Activated effector memory CD4-positive, alpha-beta T cell treated with Interleukin-2 at 50 U/mL for 16 hours (primary cell): ENCODE measurements at places on chromosomes 3 and 15.

GRCh38 chr15:66879531-66880368 lies 177.7 kb downstream of the SMAD6 start:
- no peak for DNase-seq

DNA sequence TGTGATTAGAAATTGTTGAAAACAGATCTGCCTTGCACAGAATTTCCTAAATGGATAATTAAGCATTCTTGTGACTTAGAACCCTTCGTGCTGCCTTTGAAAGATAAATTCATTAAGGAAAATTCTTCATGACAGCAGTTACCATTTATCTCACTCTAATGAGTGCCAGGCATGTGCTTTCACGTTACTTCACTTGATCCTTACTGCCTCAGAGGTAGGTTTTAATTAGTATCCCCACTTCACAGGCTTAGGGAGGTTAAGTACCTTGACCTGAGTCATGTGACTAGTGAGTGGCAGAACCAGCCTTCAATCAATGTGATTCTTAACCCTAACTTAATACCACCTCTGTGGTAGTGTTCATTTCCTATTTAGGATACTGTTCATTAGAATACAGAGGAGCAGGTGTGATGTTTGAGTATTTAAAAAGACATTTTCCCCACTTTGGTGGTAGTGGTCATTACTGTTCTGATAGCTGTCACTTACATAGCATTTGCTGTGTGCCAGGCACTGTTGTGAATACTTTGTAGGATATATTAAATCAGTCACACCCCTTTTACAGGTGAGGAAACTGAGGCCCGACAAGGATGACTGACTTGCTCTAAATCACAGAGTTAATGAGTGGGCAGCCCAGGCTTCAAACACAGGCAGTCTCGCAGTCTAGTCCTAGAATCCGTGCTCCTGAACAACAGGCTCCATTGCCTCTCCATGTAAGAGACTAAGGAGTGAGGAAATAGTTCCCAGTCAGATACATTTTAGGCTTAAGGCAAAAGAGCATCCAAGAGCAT lies 57.9 kb downstream of the RLBP1 start:
- DNase-seq = no peak

- DNase-seq = no peak
These were observed 69.1 kb downstream of the FBLN2 start for GRCh38 chr3:13617981-13618380.

- no peak for DNase-seq
These were observed 1.6 kb downstream of the TPM1 start for GRCh38 chr15:63044077-63044644.

- DNase-seq = no peak
These were observed 49.5 kb downstream of the GLDN start for GRCh38 chr15:51390966-51391422.

DNA sequence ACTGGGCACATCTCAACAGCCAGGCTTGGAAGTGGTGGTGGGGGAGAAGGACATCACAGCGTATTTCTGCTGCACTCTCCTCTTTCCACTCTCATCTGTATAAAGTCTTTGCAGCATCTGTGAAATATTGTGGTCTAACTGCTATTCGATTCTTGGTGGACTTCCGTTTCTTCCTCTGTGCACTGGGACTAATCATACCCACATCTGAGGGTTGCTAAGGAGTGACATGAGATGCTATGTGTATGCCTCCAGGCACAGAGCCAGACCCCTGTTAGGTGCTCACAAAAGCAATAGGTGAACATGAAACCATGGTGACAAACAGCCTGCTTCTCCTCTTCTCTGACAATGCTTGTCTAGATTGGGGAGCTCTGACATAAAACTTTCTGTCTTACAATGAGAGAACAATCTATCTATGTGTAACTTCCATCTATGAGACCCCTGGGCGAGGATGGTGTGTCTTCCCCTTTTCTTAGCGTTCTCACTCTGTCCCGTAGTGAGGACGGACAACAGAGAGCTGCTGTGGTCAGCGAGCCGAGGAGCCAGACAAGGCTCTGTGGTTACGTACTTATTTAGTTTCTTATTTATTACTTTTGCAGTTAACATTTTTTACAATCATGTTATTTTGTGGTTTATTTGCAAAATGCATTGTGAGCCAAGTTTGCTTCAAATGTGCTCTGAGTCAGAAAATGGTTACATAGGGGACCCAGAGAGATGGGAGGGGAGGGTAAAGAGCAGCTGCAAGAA lies 196.7 kb upstream of the TPRG1 start:
- DNase-seq = no peak

DNA sequence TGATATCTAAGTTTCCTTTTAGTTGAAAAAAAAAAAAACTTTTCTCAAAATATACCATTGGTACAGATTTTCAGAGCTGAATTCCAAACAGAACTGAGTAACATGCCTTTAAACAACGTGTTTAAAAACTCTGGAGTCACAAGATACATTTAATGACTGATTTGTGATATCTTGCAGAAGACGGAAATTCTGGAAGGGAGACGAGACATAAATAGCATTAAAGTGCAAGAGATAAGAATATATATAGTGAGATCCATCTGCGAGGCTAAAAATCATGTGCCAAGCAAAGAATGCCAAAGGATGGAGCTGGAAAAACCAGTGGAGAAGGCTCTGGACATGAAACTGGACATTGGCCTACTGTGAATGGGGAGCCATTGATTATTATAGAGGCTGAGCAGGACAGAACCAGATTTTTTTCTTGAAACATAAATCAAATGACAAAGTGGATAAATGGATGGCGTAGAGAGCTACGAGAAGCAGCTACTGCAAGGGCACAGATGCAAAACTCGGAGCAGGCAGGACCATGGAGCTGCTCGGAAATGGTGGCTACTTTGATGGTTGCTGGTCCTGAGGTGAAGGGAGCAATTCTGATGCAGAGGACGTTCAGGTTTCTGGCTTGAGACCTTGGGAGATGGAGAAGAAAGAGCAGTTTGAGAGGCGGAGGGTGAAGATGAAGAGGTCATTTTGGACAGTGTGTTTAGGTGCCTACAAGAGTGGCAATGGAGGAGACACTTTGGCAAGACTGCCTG lies 88.8 kb downstream of the CPN2 start:
- no peak for DNase-seq

GRCh38 chr15:31145271-31145911 lies 43.9 kb upstream of the TRPM1 start:
- no peak for DNase-seq

DNA sequence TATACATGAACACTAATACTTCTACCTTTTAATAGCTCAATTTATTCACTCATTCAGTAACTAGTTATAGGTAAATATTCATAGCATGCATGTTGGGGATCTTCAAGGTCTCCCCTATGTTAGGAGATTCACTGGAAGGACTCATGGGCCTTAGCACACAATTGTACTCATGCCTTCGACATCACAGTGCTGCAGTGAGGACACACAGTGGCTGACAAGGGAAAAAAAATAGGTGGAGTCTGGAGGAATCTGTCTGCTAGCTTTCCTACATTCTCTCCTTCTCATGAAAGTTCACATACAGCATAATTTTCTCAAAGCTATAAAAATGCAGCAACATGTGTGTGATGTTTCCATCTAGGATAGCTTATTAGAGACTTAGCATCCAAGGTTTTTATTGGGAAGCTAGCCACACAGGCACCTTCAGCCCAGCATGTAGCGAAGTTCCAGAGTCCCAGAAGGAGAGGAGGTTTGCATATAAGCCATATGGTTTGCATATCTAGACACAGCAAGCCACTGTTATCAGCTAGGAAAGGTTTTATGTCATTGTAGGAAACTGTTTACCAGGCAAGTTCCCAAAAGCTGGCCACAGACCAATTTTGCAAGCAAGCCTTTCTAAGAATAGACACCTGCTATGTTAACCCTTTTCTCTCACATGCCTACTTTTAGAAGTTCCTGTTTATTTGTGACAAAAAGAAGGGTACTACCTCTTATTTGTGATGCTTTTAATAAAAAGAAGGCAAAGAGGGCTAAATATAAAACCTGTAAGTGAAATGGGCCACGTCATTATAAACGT lies 46.4 kb downstream of the MORC1 start:
- DNase-seq = no peak

DNA sequence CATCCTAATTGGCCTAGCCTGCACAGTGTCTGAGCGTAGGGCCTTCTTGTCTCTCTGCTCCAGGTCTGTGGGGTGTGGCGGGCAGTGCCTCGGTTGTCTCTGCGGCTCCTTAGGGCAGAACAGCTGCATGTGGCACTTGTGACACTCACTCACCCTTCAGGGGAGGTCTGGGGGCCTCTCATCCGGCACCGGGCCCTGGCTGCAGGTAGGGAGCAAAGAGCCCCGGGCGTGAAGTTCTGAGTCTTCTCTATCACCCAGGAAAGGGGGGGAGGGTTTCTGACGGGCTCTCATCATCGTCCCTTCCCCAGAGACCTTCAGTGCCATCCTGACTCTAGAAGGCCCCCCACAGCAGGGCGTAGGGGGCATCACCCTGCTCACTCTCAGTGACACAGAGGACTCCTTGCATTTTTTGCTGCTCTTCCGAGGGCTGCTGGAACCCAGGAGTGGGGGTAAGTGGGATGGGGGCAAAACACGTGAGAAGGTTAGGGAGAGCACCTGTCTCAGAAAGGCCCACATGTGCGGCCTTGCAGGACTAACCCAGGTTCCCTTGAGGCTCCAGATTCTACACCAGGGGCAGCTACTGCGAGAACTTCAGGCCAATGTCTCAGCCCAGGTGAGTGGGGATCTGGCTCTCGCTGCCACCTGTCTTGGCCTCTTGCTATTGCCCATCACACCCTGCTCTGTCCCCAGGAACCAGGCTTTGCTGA lies 2.6 kb downstream of the CHRD start:
- DNase-seq = no peak

- no peak for DNase-seq
These were observed 77.3 kb upstream of the RARB start for GRCh38 chr3:25350725-25351114.

DNA sequence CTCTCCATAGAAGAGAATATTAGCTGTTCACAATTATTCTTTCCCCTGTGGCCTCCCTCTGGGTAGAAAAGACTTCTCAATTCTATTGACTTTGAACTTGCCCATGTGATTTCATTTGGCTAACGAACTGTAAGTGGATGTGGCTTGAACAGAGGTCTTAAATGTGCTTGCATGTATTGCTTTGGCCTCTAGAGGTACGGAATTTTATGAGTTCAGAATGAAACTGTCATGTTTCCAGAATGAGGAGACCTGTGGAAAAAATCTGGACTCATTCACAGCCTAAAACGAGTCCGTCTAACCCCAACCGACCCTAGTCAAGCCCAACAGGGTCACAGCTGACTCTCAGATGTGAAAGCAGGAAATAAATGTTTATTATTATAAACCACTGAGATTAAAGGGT lies 596.7 kb upstream of the UBE2E2 start:
- DNase-seq = no peak

DNA sequence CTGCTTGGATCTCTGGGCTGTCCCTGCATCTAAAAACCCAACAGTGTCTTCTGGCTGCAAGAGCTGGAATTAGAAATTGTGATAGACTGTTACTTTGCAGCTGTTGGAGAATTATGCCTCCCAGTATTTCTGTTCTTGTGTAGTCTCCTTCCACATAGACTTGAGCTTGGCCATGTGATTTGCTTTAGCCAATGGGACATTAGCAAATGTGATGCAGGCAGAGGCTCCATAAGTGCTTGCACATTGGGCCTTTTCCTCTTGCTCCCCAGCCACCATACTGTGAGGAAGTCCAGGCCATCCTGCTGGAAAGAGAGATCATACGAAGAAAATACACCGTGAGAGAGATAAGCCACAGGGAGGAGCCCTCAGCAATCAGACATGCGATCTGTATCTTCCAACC lies 33.8 kb upstream of the RASGRF1 start:
- no peak for DNase-seq

DNA sequence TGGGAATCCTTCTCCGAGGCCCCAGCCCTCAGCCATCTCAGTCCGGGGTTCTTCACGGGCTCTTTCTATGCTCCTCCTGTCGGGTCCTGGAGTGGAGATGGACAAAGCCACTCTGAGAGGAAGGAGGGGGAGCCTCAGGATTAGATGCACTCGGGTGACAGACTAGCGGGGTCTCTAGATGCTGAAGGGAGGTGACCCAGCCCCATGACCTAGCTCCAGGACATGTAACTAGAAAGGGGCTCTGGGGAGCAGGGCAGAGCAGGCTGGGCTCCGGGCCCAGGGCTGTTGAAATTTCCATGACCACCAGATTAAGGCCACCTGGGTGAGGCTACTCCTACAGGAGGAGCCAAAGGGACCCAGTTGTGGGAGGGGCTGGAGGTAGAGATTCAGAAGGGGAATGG lies 14.8 kb upstream of the SKIC8 start:
- DNase-seq = no peak

DNA sequence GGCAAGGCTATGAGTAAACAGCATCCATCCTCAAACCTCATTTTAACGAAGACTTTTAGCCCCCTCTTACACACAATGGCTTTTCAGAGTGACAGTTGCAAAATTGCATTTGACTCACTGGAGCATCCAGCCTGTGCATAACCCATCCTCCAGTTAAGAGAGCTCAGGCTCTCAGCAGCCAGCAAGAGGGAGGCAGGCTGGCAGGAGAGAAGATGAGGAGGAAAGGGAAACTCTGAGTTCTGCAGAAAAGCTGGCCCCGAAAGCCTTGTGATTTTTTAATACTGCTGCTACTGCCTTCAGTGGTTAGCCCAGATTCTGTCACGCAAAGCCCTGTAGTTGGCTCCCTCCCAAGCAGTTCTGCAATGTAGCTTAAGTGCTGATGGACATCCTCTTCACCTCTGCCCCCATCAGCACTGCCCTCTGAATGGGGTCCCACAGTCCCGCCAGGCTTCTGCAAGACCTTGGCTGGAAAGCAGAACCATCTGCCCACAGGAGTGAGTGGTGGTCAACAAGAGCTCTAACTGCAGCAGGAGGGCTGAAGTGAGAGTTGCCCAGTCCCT lies 371.3 kb downstream of the EPHB1 start:
- no peak for DNase-seq

DNA sequence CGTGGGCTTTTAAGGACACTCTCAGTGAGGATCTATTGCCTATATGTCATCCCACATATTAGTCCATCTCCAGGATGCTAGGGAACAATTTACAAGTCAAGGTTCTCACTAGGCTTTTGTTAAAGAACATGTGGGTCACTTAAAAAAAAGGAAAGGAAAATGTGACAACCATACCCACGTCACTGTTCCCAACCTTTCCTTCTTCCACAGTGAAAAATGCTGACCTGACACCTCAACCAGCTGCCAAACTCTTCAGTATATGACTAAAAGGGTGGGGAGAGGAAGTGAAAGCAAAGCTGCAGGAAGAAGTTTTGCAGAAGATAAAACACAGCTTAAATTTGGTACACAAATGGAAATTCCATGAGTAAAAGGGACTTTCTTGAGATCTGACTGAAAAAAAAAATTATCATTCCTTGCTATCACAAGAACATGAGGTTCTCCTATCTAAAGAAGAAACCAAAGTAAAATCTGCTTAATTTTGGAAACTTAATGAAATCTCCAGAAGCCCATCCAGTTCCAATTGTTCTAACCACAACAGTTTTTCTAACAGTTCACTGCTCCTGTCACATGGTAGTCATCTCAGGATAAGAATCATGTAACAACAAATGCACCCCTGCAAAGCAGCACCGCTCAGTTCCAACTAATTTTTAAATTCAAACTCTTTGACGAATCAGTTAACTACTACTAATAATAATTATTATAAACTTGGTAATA lies 117.0 kb upstream of the TSPAN3 start:
- DNase-seq = no peak

DNA sequence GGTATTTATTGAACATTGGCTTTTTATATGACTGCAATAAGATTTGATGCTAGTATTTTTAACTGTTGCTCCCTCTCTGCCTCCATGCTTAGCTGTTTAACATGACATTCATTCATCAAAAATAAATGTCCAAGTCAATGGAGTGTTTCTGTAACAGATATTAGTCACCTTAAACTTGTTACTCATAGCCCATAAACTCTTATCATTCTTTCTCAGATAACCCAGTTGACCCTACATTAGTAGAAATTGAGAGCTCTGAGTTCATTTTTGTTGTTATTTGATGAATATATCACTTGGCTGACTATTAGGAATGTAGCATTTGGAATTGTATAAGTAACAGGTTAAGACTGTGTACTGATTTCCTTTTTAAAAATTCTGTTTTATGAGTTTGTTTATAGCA lies 201.1 kb downstream of the UBE2E2 start:
- DNase-seq = no peak
